ENCODE measurements at places on chromosomes 5 and 9.

- no peaks in the 10 kb centered on the region for H3K27me3 ChIP-seq
- H3K4me3 ChIP-seq: no peak overlapping the region
- peaks cover 17% of the 10 kb centered on the region for H3K36me3 ChIP-seq
- no peaks in the 10 kb centered on the region for H3K4me1 ChIP-seq
- no peak overlapping the region for H3K27ac ChIP-seq
These were observed 10.2 kb downstream of the NFX1 start for GRCh38 chr9:33300546-33300945.

GRCh38 chr9:21030389-21031035, 928 bp downstream of the HACD4 start:
- no peak overlapping the region for H3K4me3 ChIP-seq
- H3K36me3 ChIP-seq: no peaks in the 10 kb centered on the region
- no peak overlapping the region for H3K27ac ChIP-seq
- DNase-seq: no peak
- H3K27me3 ChIP-seq: no peaks in the 10 kb centered on the region

GRCh38 chr5:55538661-55539060, 3.9 kb upstream of the PLPP1 start:
- no peak overlapping the region for H3K4me3 ChIP-seq
- no peak for DNase-seq
- no peaks in the 10 kb centered on the region for H3K27me3 ChIP-seq
- H3K36me3 ChIP-seq: no peaks in the 10 kb centered on the region
- H3K4me1 ChIP-seq: 0 out of 2 replicates have a peak, but pooled peaks cover 1% of the 10 kb centered on the region
- H3K27ac ChIP-seq: no peak overlapping the region

DNA sequence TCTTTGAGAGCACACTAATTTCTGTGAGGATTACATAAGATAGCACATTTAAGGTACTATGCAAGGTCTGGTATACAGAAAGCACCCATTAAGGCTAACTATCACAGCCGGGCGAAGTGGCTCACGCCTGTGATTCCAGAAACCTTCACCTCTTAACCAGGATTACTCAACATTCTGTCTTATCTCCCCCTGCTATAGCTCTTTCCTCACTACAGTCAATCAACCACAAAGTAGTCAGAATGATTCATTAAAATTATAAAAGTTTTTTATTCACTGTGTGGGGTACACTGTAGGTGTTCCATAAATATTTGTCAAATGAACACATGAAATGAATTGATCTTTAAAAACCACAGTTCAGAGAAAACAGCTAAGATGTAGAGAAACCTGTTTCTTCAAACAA, 48.7 kb downstream of the CHD1 start:
- H3K27ac ChIP-seq: no peak overlapping the region
- no peaks in the 10 kb centered on the region for H3K27me3 ChIP-seq
- no peak overlapping the region for H3K4me3 ChIP-seq
- no peak for DNase-seq
- peaks cover 13% of the 10 kb centered on the region for H3K36me3 ChIP-seq
- H3K4me1 ChIP-seq: no peaks in the 10 kb centered on the region

GRCh38 chr5:44372028-44372427, 17.2 kb downstream of the FGF10 start:
- H3K4me1 ChIP-seq: no peaks in the 10 kb centered on the region
- DNase-seq: no peak
- no peaks in the 10 kb centered on the region for H3K36me3 ChIP-seq
- no peak overlapping the region for H3K27ac ChIP-seq
- no peaks in the 10 kb centered on the region for H3K27me3 ChIP-seq

DNA sequence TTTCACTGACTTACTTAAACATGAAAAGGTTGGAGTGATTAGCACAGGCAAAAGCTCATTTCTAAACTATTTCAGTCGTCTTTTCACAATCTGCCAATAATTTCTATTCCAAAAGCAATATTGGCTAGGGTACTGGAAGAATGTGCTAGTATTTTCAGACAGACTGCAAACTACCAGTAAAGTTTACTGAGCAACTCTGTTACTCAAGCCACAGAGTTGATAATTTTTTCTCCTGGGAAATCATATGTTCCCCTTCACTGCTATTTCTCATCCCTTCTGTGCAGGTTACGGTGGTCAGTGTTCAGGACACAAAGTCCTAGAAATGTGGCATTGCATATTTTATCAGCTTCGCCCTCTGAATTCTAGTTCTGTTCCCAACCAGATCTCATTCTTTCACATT, 343.3 kb upstream of the TNC start:
- no peaks in the 10 kb centered on the region for H3K36me3 ChIP-seq
- no peak overlapping the region for H3K27ac ChIP-seq
- no peaks in the 10 kb centered on the region for H3K4me1 ChIP-seq
- no peaks in the 10 kb centered on the region for H3K27me3 ChIP-seq
- DNase-seq: no peak
- no peak overlapping the region for H3K4me3 ChIP-seq

- H3K4me3 ChIP-seq: no peak overlapping the region
- peak; percentile 84 for DNase-seq
- H3K4me1 ChIP-seq: peaks cover 7% of the 10 kb centered on the region
- H3K27ac ChIP-seq: no peak overlapping the region
- H3K27me3 ChIP-seq: peaks cover 48% of the 10 kb centered on the region
These were observed 9.7 kb upstream of the SMIM32 start for GRCh38 chr5:136202469-136203205.

GRCh38 chr9:135299239-135299590, 180.4 kb upstream of the PPP1R26 start:
- no peak overlapping the region for H3K27ac ChIP-seq
- no peak for DNase-seq
- H3K4me1 ChIP-seq: peaks cover 6% of the 10 kb centered on the region

DNA sequence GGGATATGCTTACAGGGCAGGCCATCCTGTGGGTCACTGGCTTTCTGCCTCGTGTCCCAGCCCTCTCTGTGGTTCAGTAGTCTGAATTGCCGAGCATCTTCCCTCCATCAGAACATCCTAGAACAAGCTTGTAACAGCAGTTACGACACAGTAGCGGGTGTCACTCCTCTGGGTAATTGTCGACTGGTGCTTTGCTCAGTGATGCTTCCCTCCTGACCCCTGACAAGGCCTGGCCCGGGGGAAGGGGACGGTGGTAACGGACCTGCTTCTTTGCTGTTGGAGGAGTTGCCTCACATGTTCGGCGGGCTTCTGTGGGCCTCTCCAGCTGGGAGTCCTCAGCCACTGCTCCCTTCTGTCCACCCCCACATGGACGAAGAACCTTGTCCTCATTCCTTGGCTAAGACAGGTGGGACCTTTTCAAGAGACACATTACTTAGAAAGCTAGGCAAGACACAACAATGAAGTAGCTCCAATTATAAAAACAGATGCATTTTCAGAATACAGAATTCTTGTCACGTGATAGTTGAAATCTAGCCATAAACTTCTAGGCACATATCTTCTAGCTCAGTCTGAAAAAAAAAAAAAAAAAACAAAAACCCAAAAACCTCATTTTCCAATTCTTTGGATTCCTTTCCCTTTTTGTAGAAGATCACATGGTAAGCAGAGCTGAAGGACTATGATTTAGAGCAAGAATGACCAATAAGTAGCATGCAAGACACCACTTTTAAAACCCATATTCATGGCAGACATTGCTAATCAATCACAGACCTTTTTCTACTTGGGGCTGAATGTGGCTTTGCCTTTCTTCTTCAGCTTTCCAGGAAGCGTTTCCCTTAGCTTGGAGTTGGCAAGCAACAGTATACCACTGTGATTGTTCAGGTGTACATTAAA, 25.0 kb downstream of the HMCN2 start:
- no peak overlapping the region for H3K4me3 ChIP-seq
- H3K36me3 ChIP-seq: no peaks in the 10 kb centered on the region
- H3K4me1 ChIP-seq: peaks cover 4% of the 10 kb centered on the region

DNA sequence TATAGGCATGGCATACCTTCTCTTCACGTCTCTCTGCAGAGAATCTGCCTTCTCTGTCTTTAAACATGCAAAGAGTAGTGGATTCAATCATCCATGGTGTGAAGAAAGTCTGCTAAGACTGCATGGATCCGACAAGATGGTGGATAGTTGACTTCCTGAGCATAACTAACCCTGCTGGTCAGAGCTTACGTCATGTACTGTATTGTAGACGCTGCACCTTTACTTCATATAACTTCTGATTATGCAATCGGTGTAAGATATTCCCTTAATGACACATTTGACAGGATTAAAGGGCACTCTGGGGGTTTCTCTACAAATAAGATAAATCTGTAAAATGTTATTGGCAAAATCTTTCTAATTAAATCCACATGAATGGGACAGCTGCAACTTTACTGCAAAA, 240.3 kb upstream of the NREP start:
- H3K27me3 ChIP-seq: no peaks in the 10 kb centered on the region
- DNase-seq: no peak
- H3K4me1 ChIP-seq: no peaks in the 10 kb centered on the region
- H3K27ac ChIP-seq: no peak overlapping the region
- H3K36me3 ChIP-seq: no peaks in the 10 kb centered on the region

- H3K4me3 ChIP-seq: no peak overlapping the region
- DNase-seq: no peak
- no peaks in the 10 kb centered on the region for H3K36me3 ChIP-seq
- no peaks in the 10 kb centered on the region for H3K4me1 ChIP-seq
- no peaks in the 10 kb centered on the region for H3K27me3 ChIP-seq
These were observed 34.4 kb downstream of the PAM start for GRCh38 chr5:102789469-102789868.

DNA sequence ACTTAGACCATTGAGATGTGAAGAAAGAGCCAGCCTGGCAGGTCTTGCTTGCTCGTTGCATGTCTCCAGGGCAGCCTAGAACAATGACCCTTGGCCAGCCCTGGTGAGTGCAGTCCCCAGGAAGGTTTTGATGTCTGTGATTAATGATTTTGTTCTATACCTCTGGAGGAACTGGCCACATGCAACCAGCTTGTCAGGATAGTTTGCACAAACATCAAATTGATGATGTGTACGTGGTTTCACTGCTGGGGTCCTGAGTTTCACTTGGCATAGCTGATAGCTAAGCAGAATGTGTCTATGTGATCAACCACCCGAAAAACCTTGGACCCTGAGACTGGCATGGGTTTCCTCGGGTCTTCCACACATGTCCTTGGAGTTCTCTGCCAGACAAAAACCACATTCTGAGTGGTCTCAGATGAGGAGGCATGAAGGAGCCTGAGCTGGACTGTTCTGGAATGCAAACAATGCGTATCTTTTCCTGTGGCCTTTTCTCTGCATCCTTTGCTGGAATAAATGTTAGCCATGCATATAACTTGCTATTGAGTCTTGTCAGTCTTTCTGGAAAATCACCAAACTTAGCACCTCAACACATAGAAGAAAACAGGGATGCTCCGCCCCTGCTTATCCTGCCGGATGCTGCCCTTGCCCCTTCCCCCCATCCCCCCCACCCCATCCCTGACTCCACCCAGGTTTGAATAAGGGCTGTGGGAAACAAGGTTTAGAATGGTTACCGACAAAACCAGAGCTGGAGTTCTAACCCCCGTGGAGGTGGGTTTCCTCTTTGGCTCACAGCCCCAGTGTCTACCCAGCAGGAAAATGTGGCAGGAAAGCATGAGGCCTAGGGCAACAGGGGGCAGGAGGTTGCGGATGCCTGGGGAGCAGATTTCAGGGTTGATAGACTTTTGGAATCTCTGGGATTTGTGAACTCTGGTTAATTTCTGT, 50.1 kb upstream of the ANKRD33B start:
- H3K4me1 ChIP-seq: peaks cover 5% of the 10 kb centered on the region
- no peaks in the 10 kb centered on the region for H3K36me3 ChIP-seq
- peak; percentile 72 for DNase-seq
- H3K27ac ChIP-seq: no peak overlapping the region
- H3K27me3 ChIP-seq: no peaks in the 10 kb centered on the region

GRCh38 chr5:181044662-181045305, 4.7 kb downstream of the BTNL9 start:
- H3K36me3 ChIP-seq: no peaks in the 10 kb centered on the region
- H3K4me1 ChIP-seq: peaks cover 2% of the 10 kb centered on the region
- H3K4me3 ChIP-seq: no peak overlapping the region

DNA sequence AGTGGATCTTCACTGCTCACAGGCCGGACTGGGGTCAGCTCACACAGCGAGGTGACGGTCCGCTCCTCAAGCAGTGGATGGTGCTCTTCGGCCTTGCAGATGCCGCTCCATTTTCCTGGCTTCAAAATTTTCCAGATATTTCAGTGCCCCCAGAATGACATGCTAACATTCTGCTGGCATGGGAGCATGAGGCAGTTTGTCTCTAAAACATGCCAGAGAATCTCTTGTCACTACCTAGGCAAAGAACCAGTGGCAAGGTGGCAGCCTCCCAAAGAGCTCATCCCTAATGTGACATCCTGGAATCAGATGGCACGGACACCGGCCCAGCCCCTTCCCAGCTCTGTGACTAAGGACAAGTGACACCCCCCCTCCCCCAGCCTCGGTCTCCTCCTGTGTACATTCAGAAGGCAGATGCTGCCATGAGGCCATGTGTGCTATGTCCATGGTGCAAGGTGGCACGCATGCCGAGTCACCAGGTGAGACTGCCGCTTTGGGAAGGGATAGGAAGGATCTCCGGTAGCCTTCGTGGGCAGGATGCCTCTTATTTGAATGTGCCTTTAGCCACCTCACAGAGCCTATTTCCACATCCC, 2.7 kb downstream of the S1PR3 start:
- no peak for DNase-seq
- no peak overlapping the region for H3K4me3 ChIP-seq
- no peak overlapping the region for H3K27ac ChIP-seq

- H3K4me1 ChIP-seq: no peaks in the 10 kb centered on the region
- no peak overlapping the region for H3K4me3 ChIP-seq
- H3K36me3 ChIP-seq: no peaks in the 10 kb centered on the region
- no peaks in the 10 kb centered on the region for H3K27me3 ChIP-seq
These were observed 58.0 kb downstream of the LOX start for GRCh38 chr5:122019919-122020590.

DNA sequence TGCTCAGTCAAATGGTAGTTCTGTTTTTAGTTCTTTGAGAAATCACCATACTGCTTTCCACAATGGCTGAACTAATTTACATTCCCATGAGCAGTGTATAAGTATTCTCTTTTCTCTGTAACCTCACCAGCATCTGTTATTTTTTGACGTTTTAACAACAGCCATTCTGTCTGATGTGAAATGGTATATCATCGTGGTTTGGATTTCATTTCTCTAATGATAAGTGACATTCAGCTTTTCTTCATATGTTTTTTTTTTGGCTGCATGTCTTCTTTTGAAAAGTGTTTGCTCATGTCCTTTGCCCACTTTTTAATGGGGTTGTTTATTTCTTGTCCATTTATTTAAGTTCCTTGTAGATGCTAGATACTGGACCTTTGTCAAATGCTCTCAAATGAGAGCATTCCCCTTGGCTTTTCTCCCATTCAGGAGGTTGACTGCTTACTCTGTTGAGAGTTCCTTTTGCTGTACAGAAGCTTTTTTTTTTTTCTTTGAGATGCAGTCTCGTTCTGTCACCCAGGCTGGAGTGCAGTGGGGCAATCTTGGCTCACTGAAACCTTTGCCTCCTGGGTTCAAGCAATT, 58.7 kb upstream of the RGMB start:
- H3K4me1 ChIP-seq: no peaks in the 10 kb centered on the region
- no peak overlapping the region for H3K27ac ChIP-seq
- H3K36me3 ChIP-seq: no peaks in the 10 kb centered on the region
- H3K27me3 ChIP-seq: no peaks in the 10 kb centered on the region
- H3K4me3 ChIP-seq: no peak overlapping the region

DNA sequence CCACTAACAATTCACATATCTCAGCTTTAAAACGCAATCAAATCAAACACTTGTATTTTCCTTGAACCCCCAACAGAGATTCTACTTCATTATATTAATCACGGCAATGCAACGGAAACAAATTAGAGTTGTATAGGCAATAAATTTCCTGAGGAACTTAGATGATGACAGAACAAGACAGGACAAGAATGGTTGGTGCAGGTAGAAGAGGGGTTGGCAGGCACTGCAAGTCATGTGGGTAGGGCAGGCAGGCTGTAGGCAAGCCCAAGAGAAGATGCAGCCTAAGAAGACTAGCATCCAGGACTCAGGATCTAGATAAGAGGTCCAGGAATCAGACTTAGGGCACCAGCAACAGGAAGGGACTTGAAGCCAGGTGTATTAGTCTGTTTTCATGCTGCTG, 16.6 kb upstream of the FEM1C start:
- H3K4me1 ChIP-seq: 0 out of 2 replicates have a peak, but pooled peaks cover 2% of the 10 kb centered on the region
- no peaks in the 10 kb centered on the region for H3K27me3 ChIP-seq
- no peak overlapping the region for H3K27ac ChIP-seq
- no peak overlapping the region for H3K4me3 ChIP-seq
- H3K36me3 ChIP-seq: no peaks in the 10 kb centered on the region

Data from iPS DF 6.9 (cell line).